Stimulated activated CD8-positive, alpha-beta memory T cell treated with anti-CD3 and anti-CD28 coated beads, Interleukin-15, amount 100 ng/mL, for 4 hours (primary cell): ENCODE measurements at places on chromosomes 16 and 17.

DNA sequence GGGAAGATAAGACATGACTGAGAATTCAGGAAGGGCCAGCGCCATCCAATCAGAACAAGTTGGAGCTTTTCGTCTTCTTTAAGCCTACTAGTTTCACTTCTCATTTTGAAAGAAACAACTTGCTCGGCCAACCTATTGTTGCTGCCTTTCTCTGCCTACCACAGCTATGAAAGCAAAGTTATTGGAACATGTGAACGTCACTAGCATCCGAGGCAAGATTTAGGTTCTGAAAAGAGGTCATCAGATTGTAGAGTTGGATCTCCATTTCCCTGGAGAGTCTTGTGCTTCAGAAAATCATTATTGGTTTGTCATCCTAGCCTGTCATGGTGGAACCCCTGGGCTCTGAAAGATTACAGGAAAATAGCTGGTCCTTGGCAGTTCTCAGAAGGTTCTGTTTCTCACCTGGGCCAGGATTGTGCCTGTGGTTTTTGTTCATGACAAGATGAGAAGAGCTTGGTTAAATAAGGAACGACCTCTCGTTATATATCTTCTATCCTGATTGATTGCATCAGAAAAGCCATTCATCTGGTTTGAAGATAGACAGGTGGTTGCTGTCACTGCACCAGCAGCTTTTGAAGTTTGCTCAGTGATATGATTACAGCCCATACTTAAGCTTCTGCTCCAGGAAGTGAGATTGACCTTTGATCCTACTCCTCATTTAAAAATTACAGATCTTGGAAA is 25.3 kb downstream of the CDH13 start:
- no peak for DNase-seq

DNA sequence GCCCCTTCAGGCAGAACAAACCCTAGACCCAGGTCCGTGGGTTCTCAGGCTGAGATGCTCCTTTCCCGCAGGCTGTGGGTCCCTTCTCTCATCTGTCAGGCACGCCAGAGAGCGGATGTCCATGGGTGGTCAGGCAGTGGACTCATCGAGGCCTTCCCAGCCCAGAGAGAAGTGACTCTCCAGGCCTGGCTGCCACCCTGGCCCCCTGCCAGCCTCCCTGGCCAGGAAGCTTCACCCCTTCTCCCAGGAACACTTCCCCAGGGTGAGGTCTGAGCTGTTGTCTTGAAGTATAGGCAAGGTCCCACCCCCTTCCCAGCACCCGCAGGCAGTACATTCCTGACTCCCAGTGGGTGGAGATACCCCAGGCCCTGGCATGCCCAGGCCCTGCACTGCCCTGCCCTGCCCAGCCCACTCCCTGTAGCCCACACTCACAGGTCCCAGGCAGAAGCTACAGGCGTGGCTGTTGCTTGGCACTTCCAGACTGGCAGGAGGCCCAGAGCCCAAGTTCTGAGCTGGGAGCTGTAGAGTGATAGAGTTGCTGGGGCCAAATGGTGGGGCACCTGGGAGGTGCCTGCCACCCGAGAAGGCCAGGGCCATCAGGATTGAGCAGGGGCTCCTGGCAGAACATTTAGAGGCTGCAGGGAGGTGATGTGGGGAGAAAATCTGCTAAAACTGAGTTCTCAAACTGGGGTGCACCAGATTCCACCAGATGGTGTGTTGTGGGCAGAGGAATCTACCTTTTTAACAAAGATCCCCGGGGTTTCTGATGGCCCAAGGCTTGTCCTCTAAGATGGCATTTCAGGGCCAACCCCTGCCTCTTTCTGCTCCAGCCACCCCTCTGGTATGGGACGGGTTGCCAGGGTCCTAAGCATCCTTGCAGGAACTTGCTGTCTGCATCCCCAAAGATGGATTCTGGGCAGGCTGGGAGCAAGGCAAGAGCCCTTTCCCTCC is 6.7 kb downstream of the ITGA3 start:
- no peak for DNase-seq

DNA sequence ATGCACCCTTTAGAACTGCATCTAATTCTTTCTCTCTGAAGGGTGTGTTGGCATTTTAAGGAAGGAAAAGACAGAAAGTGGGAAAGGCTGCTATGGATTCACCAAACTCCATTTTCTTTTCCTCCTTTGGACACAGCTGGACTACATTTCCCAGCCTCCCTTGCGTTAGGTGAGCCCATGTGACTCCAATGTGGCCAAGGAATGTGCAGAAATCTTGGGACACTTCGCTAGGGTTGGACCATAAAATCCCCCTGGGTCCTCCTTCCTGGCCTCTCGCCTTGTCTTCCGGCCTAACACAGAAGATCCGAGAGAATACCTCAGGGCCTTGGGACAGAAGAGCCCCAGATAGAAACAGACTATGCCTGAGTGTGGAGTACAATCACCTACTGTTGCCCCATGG is 56.3 kb downstream of the ABCC12 start:
- no peak for DNase-seq

GRCh38 chr16:86965840-86966550 is 351.2 kb downstream of the C16orf95 start:
- no peak for DNase-seq

GRCh38 chr17:17590883-17591354 is 589 bp downstream of the PEMT start:
- DNase-seq: no peak

GRCh38 chr16:7422036-7422888 is 89.6 kb downstream of the RBFOX1 start:
- no peak for DNase-seq
